Pancreas (tissue), 10 donors: ENCODE measurements at places on chromosomes 12 and 14. TPM values are rescaled to one million over a fixed set of nuclear protein-coding genes. Genes with fewer than 3 reads are reported as not detected.

Gene SIX4
- total RNA-seq = 2.3 TPM

Gene KCNH5
- not detected for total RNA-seq

Gene TCL1B
- total RNA-seq = not detected

Gene CDKN3
- total RNA-seq = 1.1 TPM

Gene CNOT2
- total RNA-seq = 29.8 TPM

Gene GPRC5D
- total RNA-seq = not detected

Gene RBMS2
- 9.2 TPM for total RNA-seq

GRCh38 chr14:28756884-28757570 lies 9.6 kb upstream of the FOXG1 start:
- DNase-seq = no peak

- no peak for DNase-seq
These were observed 13.3 kb downstream of the SBNO1 start for GRCh38 chr12:123351349-123351748.

DNA sequence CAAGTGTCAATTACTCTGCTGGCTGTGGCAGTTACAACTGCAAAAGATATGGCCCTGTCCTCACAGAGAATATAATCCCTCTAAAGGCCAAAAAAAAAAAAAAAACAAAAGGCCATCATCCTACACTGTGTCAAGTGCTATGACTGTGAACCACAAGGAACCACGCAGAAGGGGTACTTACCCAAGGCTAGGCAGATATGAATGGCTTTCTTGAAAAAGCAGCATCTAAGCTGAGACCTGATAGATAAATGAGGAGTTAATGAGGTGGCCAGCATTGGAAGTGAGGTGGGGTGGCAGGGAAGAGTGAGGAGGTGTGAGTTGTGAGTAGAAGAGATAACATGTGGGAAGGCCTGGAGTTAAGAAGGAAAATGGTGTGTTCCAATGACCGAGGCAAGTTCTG lies 16.4 kb upstream of the IL22 start:
- DNase-seq = no peak

GRCh38 chr12:21054334-21054733 lies 76.7 kb upstream of the SLCO1B1 start:
- no peak for DNase-seq

- no peak for DNase-seq
These were observed 25.1 kb downstream of the E2F7 start for GRCh38 chr12:77040231-77040630.

- no peak for DNase-seq
These were observed 15.1 kb downstream of the ZC2HC1C start for GRCh38 chr14:75084513-75084912.

DNA sequence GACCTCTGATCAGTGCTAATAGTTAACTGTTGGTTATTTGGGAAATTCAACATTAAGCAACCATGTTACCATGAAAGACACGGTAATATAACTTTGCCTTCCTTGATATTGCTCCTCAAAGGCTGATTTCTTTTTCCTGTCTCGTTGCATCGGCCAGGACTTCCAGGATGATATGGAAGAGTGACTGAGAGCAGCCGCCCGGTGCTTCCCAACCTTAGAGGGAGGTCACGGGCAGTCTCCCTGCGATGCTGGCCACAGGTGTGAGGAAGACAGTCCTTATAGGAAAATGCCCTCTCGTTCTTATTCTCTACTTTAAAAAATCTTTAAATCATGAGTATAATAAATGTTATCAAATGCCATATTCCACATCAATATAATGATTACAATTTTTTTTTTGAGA lies 33.1 kb upstream of the GPR132 start:
- no peak for DNase-seq
